Stimulated activated CD4-positive, alpha-beta T cell treated with anti-CD3 and anti-CD28 coated beads, Interleukin-1b, Interleukin-23, amount 100 ng/mL, for 1 hour (primary cell): ENCODE measurements at places on chromosomes 1 and 21.
A peak's percentile ranks its signal among the peaks of the same experiment; 100 is the strongest.

GRCh38 chr1:192579010-192579738, 3.6 kb downstream of the RGS1 start:
- no peak for DNase-seq

- DNase-seq: no peak
Observed at GRCh38 chr21:35048706-35049617, at the start of gene RUNX1. Gene RUNX1, minus strand, starts transcription at chr21:35049302.

DNA sequence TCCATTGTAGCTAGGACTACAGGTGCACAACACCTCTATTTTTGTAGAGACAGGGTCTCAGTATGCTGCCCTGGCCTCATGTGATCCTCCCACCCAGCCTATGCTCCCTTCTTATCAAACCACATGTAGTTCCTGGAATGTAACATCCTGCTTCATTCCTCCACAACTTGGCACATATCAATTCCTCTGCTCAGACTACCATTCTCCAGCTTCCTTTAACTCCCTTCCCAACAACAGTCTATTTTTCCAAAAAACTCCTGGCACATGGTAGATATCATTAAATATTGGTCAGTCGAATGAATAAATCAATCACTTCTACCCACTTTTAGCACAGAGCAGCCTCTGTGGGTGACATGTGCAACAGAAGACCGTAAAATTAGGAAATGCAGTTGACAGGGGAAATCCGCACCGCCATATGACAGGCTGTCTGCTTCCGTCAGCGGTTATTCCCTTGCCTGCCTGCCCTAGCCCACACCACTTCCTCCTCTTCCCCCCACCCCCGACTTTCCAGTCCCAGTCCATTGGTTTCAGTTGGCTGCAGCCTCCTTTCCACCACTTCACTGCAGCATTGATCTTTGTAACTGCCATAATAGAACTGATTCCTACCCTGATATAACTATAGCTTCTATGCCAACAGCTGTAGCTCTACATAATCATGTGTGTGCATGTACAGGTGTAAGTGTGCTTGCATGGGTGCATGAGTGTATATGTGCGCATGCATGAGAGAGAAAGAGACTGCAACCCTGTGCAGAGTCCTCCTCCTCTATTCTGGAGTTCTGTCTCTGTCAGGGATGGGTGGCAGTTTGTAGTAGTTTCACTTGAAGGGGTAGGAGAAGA, 6.8 kb upstream of the AKR1A1 start:
- peak; percentile 52 for DNase-seq

DNA sequence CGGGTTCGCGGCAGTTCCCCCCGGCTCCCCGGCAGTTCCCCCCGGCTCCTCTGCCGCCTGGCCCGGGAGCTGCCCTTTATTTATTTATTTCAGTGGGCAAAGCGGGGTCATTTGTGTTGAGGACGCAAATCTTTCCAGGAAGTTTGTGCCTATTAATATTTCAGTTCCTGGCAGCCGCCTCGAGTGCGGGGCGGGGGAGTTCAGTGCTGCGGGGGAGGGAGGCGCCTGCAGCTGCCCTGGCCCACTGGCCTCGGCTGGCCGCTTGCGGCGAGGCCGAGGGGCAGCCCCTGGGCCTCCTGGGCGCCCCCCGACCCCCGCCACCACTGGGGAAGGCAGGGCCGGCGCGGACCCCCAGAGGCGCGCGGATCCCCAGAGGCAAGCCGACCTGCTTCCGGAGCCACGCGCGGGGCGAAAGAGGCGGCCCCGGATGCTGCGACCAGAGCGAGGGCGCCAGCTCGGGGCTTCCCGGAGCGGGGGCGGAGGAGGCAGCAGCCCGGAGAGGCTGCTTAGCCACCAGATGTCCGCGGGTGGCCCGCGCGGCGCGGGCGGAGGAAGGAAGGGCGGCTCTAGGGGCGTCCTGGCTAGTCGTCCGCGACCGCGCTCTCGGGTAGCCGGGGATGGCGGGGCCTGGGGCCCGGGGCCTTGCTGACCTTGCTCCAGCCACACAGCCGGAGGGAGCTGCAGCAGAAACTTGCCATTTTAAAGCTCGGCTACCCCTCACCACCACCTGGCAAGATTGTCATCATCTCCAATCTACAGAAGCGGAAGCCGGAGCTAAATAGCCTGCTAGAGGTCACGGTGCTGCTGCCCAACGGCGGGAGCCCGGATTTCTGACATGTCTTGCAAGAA, 48.0 kb downstream of the H3-3A start:
- DNase-seq: no peak

DNA sequence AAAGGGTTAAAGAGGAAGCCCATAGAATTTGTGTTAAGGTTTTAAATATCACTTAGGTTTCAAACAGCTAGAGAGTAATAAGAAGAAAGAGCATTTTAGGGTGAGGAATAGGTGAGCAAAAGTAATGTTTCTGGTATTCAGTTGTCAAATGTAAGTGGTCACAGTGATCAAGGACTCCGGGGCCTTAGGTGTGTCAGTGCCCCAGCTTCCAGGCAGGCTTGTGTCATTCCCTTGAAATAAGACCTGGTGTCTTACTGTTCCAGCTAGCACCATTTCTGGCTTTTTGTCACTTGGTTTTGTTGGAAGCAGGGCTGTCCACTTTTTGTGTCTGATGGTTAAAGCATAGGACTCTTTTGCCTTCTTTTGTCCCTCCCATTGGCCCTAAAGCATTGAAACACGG, 69.6 kb downstream of the DYRK1A start:
- no peak for DNase-seq

DNA sequence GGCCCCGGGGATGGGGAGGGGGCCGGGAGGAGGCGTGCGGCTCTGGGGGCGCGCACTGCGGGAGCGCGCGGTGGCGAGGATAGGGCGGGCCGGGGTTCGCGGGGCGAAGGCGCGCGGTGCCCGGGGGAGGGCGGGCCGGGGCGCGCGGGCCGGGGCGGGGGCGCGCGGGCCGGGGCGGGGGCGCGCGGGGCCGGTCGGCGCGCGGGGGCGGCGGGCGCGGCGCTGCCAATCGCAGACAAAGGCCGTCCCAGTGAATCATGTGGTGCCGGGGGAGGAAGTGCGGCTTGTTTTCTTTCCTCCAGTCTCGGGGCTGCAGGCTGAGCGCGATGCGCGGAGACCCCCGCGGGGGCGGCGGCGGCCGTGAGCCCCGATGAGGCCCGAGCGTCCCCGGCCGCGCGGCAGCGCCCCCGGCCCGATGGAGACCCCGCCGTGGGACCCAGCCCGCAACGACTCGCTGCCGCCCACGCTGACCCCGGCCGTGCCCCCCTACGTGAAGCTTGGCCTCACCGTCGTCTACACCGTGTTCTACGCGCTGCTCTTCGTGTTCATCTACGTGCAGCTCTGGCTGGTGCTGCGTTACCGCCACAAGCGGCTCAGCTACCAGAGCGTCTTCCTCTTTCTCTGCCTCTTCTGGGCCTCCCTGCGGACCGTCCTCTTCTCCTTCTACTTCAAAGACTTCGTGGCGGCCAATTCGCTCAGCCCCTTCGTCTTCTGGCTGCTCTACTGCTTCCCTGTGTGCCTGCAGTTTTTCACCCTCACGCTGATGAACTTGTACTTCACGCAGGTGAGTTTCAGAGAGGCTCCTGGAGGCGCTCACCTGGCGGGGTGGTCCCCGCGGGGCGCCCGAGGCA, at the start of gene GPR137B:
Gene GPR137B (plus strand): TSS at position 287 of the 851 bp plus-strand sequence. CDS start 84 bp downstream, at position 371.
- DNase-seq: no peak

DNA sequence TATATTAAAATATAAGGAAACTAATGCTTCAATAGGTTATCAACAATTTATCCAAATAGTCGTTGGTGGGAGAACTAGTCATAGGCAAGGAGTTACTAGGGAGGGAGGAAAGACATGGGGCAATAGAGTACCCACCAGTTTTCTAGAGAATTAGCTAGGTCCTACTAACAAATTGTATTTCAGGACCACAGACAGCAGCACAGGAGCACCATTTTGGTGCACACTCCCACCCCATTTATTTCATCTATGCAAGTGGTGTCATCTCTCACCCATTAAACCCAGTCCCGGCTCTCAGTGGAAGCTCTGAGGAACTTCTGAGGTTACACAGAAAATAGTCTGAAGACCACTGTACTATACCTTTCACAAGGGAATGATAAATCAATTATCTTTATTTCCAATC, 89.0 kb upstream of the BCAR3 start:
- DNase-seq: no peak

DNA sequence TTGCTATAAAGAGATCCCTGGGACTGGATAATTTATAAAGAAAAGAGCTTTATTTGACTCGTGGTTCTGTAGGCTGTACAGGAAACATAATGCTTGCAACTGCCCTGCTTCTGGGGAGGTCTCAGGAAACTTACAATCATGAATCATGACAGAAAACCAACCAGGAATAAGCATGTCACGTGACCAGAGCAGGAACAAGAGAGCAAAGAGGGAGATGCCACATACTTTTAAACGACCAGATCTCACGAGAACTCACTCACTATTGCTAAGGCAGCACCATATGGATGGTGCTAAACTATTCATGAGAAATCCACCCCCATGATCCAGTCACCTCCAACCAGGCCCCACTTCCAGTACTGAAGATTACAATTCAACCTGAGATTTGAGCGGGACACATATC, 49.8 kb upstream of the RCC1 start:
- DNase-seq: no peak
